ENCODE measurements at places on chromosomes 3 and 15.

DNA sequence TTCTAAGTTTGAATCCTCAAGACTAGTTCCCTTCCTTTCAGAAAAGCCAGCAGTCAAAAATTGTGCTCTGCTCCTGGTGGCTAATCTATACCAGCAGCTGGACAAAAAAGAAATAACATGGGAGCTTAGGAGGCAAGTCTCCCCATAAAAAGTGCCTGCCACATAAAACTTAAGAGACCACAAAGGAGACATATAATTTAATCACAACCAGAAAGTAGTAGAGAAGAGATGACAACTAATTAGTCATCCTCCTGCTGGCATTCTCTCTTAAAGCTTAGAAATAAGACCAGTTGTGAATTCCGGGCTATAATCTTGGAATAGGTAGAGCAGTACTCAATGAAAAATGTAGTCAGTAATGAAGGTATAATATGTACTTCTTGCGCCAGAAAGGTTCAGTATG lies 20.2 kb upstream of the IMPG2 start:
- no peak for DNase-seq

DNA sequence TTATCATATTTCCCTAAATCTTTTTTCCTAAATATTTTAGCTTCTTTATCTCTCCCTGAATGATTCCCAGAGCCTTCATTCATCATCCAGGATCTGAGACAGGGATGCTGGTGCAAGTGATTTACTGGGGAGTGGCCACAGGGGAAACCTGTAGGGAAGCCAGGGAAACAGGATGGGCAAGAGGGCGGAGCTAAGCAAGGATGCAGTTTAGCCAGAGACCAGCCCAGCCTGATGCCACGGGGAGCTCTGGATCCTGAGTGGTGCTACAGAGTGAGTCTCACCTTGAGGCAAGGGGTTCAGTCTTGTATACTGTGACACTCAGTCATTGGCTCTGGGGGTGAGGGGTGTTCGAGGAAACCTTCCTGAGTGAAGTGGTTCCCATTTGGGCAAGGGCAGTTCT lies 39.7 kb upstream of the LRRFIP2 start:
- DNase-seq, result no peak

GRCh38 chr15:58597943-58598828 lies 151.3 kb downstream of the ADAM10 start:
- no peak for DNase-seq

DNA sequence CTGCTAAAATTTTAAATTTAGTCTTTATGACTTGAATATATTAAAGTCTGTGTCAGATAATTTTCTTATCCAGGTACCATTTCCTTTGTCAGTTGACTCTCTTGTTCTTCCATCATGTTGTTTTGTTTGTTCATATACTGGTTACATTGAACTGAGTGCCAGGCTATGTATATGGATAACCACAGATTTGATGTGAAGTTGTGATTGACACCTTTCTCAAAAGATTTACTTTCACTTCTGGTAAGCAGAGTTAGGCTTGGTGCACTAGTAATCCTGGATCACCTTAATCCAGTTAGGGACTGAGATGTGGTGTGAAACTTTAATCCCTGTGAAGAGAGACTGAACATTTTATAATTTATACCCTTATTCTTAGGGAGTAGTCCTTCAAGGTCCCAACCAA lies 99.4 kb downstream of the ADAM10 start:
- DNase-seq, result no peak

GRCh38 chr15:92460023-92460422 lies 66.3 kb downstream of the ST8SIA2 start:
- DNase-seq, result no peak

- no peak for DNase-seq
Measured at GRCh38 chr15:100721758-100722550, 119.6 kb downstream of the ASB7 start.

DNA sequence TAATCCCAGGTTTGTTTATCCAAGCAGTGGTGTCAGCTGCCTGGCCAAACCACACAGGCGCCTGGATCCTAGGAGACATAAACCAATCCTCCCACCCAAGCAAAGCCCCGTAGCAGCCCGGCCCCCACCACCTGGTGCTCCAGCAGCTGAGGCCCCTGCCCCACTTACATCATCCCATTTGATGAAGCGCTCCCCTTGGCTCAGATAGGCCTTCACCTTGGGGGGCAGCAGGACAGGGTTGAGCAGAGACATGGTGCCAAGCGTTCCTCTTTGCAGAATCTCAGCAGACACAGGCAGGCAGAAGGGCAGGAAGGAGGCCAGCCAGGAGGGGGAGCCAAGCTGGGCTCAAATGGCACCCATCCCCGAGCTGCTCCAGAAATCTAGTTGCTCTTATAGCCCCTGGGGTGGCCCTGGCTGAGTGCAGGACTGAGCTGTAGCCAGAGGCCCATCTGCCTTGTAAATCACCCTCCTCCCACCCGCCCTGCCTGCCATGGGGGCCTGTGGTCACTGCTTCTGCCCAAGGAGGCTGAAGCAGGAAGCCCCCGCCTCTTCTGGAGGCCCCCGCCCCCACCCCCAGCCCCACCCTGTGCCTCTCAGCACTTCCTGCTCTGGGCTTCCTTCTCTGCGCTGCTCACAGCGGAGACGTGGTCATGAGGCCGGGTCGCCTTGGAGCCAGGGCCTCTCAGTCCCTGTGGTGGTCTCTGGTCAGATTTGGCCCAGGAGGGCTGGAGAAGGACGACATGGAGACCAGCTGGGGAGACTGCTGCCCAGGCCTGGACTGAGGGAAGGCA lies at the start of gene PLCB2:
PLCB2 (minus strand) TSS at position 515 of the 791 bp plus-strand sequence; CDS start at position 252, 263 bp downstream.
- no peak for DNase-seq

Data from D721Med (cell line).